ENCODE measurements at places on chromosomes 2 and 18.

- no peak for DNase-seq
Measured at GRCh38 chr2:115389024-115389423, 946.6 kb downstream of the DPP10 start.

GRCh38 chr18:8361941-8362471, 247.2 kb upstream of the RAB12 start:
- DNase-seq = no peak

- no peak for DNase-seq
Measured at GRCh38 chr2:69083235-69083748, 70.3 kb downstream of the ANTXR1 start.

DNA sequence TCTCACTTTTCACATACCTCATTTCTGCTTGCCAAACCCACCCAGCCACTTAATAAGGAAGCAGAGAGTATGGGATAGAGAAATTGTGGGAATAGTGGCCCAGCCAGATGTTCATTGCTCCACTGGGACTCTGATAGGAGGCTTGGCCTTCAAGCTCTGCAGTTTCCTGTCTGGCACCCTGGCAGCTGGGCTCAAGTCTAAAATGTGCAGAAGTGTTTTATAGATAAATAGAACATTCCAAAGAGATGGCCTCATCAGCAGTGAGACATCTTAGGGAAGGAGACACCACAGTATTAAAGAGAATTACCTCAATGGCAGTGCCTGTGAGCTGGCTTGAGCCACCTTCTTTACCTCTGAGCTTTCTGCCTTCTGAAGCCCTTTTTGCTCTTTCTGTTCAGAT, 24.7 kb downstream of the COPS7B start:
- no peak for DNase-seq

GRCh38 chr2:45649858-45650811, 1.3 kb upstream of the PRKCE start:
- DNase-seq = no peak

Data from stimulated activated CD4-positive, alpha-beta T cell treated with anti-CD3 and anti-CD28 coated beads, TNF-alpha, amount 100 ng/mL, for 1 hour (primary cell).